ENCODE measurements at places on chromosomes 1 and 21.

- no peak for DNase-seq
These were observed 338.8 kb upstream of the VAMP3 start for GRCh38 chr1:7432102-7432899.

DNA sequence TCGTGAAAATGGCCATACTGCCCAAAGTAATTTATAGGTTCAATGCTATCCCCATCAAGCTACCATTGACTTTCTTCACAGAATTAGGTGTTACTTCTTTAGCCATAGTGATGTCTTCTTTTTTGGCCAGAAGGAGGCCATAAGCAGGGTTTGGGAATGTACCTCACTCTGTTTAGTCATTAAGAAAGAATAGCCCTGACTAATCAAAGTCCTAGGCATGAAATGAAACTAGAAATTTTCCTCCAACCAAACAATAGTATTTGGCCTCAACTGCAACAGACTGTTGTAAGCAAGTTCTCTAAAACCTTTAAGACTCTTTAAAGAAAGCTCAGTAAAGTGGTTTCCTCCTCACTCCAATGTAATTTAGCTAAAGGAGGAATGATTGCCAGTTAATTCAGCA, 163.9 kb downstream of the AKT3 start:
- peak; percentile 67 for DNase-seq

DNA sequence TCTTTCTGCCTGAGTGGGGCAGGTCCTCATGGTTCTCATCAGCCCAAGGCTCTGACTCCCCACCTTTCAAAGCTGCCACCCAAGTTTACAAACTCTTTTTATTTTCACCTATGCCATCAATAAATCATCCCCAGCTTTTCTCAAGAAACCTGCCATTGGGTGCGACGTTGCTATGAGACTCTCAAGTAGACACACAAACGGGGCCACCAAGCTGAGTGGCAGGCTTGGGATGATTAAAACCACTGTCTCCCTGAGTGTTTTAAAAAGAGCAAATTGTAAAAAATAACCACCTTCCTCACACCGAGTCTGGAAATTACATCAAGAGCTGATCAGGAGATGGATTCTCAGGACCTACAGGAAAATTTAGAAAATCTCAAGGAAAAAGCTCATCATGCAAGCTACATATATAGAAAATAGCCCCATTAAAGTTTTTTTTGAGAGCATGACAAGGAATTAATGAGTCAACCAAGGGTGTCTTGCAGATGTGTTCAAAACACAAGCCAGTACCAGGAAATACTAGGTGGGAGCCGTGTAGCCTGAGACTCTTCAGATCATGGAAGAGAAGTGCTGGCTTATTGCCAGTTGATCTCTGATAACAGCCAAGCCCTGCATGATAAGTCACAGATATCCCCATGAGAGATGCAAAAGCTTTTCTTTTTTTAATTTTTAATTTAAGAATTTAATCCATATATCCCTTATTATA, 158.4 kb upstream of the BACE2 start:
- DNase-seq, result no peak

GRCh38 chr1:150162862-150163706, 13.4 kb downstream of the PLEKHO1 start:
- peak; percentile 98 for DNase-seq

GRCh38 chr1:112806090-112806642, 91.0 kb upstream of the PPM1J start:
- DNase-seq, result no peak

GRCh38 chr21:15831497-15831896, 101.7 kb downstream of the USP25 start:
- no peak for DNase-seq

DNA sequence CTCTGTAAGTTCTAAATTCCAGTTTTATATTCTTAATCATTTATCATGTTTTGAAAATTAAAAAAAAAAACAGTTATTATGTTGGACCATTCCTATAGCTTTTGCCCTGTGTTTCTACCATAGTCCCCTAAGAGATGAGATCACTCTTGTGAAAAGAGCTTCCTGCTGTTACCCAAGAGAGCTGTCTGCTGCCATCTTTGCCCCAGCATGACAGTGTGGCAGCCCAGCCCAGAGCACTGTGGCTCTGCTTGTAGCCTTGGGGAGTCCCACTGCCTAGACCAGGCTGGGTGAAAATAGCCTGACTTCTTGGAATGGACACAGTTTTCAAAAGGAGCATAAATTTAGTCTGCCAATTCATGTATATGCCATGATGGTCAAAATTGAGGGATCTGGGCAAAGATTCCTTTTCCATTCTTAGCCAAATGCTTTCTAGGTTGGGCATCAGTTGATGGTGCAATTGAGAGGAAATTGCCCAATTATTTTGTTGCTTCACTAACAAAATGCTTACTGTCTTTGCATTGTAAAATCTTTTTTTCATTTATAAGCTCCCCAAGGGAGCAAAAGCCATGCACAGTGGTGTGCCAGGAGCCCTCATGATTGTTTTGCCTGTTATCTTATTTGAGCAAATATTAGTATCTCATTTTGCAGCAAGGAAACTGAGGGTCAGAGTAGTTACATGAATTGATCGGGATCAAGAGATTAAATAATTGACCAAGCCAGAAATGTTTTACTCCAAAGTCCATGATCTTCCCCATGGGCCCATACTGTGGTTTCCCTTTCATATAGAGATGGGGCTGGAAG, 72.8 kb downstream of the ETS2 start:
- DNase-seq, result peak; percentile 32

Measured in suppressor macrophage treated with lipopolysaccharide for 4 hours (primary cell).